ENCODE measurements at places on chromosomes 1 and 21.

DNA sequence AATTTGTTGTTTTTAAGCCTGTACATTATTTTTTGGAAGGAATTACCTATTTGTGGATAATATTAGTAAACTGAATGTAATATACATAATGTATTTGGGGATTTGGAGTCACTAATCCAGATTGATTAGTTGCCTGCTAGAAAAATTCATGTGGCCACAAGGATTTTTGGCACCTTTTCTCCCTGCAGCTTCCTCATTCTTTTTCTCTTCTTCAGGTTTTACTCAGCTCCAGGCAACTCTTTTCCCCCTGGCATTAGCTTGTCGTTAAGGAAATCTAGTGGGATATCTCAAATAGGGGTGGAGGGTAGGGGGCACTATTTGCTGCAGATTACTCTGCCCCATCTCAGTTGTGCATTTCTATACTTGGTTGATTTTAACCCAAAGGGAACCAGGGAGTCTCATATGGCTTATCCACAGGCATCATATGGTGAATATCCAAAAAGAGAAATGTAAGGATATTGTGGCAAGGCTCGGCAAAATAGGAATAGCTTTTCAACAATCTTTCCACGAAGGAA lies 203.1 kb downstream of the NFIA start:
- no peak for DNase-seq

- no peak for DNase-seq
These were observed 15.4 kb downstream of the PPIE start for GRCh38 chr1:39754026-39754570.

DNA sequence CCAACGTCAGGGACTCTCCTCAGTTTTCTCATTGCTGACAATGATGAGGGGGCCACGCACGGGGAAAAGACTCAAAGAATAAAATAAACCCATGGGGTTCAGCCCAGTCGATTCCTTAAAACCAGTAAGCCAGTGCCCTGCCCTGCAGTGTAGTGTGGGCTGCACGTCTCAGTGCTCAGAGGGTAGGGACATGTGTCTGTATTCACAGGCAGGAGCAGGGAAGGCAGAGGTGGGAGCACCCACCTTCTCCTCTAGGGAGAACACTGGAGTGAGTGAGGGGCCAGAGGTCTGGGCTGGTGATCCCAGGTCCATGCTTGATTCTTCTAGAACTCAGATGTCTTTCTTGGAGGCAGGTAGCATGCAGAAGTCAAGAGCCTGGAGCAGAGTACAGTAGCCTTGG lies 303.6 kb downstream of the MATN1 start:
- DNase-seq = no peak

DNA sequence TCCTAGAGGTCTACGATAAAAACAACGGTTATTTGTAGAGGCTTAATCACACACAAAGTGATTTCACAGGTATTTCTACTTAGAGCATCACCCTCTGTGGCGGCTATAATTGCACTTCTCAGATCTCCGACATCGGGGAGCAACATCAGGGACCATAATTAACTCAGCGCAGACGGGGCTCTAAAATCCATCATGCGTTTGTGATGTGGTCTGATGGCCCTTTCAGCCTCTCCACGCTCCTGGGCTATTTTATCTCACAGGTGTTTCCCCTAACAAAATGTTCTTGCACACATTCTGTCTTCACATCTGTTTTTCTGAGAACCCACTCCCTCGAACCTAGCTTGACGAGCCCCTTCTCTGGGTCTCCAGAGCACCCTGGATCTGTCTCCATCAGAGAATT lies 146.3 kb upstream of the DUSP10 start:
- DNase-seq = no peak

DNA sequence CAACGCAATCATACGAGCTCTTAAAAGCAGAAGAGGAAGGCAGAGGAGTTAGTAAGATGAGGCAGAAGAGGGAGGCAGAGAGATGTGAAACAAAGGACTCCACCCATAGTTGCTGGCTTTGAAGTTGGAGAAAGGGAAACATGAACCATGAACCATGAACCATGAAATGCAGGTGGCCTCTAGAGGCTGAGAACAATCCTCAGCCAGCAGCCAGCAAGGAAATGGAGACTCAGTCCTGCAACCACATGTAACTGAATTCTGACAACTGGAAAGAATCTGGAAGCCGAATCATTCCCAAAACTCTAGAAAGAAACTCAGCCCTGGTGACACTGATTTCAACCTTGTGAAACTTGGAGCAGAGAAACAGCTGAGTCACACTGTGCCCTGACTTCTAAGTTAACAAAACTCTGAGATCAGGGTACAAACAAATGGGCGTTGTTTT lies 10.1 kb downstream of the DIPK1A start:
- no peak for DNase-seq

DNA sequence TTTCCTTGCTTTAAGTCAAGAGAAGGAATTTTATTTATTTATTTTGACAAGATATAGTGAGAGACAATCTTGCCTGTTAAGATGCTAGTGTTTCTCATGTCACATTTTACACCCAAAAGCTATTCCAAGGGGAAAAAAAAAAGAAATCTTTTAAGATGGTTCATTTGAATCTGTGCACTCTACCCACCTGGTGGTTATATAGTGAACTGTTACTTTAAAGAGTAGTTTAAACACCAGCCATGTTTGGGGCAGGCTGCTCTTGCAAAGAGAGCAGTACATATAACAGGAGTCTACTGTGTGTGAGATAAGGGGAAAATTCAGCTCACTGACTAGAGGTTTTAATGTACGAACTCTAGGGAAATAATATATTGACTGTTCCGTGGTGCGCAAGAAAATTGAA lies 3.3 kb upstream of the ELAVL4 start:
- DNase-seq = no peak

DNA sequence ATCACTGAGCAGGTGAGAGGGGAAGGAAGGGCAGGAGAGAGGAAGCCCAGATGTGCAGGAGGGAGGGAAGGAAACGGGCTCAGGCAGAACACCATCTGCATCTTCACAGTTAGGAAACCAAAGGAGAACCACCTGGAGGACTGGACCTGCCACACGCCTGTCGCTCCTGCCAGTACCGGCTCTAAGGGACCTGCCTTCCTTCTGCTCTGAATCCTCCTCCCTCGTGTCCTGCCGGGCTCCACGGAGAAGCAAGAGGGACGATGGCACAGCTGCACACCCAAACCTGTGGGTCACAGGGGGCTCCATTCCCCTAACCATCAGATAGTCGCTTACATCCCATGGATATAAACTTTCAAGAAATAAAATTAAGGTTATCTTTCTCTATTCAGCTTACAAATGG lies 56.1 kb downstream of the TOR1AIP2 start:
- no peak for DNase-seq

- DNase-seq = no peak
These were observed 181.1 kb downstream of the DYRK1A start for GRCh38 chr21:37547615-37548200.

GRCh38 chr1:244088161-244088560 lies 37.1 kb downstream of the ZBTB18 start:
- no peak for DNase-seq

DNA sequence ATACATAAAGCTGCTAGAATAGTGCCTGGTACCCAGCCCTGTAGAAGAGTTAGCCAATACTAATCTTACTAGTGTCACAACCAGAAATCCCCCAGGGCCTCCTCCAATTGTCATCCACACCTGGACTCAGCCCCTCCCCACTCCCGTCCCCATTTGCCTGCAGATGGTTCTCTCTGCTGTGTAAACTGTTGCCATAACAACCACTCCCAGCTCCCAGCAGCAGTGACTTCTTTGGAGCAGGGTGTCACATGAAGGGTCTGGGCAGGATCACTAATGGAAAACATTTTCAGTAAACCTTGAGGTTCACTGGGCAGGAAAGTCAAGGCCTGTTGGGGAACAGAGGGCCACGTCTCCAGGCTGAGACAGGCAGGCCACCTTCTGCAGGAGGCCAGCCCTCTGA lies 126.0 kb upstream of the IPO9 start:
- no peak for DNase-seq

DNA sequence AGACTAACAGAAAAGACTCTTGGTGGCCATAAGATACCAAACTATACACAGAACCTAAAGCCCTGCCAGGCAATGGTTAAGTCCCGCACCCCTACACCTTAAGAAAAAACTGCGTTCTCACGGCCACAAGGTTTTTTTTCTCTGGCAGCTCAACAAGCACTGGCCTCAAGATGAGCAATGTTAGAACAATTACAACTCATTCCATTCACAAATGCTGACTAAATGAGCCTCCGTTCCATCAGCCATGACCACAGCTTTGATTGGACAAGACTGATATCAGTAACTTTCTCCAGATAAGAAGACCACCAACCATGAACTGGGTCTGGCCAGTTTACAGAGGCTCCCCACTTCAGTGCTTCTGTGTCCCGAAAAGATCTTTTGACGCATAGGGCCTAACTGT lies 31.9 kb downstream of the SEC16B start:
- no peak for DNase-seq

- no peak for DNase-seq
These were observed 38.1 kb downstream of the GNPAT start for GRCh38 chr1:231279081-231279480.

DNA sequence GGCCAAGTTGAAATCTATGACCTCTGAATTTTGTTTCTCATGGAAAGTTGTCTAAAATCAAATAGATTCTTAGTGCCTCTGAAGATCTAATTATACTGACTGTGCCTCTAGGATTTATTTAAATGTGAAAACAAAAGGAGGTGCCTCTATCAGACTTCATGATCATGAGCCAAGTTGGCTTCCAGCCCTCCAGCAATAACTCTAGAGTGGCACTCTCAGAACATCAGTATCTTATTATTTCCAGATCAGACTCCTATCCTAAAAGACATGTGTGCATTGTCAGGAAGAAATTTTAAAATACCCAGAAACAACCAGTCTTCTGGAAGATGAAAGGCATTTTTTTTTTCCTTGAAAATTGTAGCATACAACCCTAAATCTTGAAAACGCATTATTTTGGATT lies 368.0 kb downstream of the PDE4B start:
- no peak for DNase-seq

- no peak for DNase-seq
These were observed 430.6 kb upstream of the BRINP3 start for GRCh38 chr1:190908246-190908645.

DNA sequence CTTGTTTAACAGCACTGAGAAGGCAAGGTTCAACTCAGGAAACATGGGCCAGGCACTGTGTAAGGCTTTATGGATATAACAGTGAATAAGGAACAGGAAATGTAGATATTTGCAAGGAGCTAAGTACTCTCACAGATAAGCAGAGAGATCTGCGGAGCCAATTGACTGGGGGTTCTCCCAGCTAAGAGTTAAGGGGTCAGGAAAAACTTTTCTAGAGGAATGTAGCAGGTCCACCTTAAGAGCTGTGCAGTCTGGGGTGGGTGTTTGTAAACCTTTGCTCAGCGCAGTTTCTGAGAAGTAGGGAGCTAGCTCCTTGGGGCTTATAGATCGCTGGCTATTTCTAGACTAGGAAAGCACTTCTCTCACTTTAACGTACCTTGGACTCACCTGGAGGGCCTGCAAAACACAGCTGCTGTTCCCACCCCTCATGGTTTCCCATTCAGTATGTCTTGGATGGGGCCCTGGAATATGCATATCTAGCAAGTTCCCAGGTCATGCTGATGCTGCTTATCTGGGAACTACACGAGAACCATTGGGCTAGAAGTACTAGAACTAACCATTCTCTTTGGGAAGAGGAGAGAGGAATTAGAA lies 51.7 kb downstream of the TLCD4 start:
- no peak for DNase-seq

GRCh38 chr1:187714470-187714869 lies 885.7 kb downstream of the PLA2G4A start:
- DNase-seq = no peak

- no peak for DNase-seq
These were observed at the start of gene FOXE3 for GRCh38 chr1:47415728-47416318. Gene FOXE3 (plus strand): TSS chr1:47416285. CDS start chr1:47416316, 31 bp downstream.

- DNase-seq = no peak
These were observed 142.9 kb downstream of the ROR1 start for GRCh38 chr1:63916485-63917360.

GRCh38 chr1:84339503-84339902 lies 38.0 kb downstream of the SAMD13 start:
- no peak for DNase-seq

DNA sequence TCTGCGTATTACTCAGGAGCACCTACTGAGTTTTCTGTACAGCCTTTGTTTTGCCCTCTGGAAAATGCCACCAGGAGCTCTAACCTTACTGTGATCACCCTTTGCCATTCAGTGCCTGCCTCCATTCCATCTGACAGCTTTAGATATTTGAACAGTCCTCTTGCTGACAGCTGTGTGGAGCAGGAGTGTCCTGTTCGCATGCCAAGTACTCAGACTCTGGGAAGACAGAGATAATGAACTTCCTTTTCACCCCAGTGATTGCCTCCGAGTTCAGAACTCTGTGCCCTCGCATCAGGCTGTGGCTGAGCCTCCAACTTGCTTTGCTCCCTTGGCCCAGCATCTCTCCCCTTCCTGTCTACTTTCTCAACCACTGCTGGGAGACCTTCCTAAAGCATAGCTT lies 74.0 kb downstream of the CACNA1E start:
- DNase-seq = no peak

DNA sequence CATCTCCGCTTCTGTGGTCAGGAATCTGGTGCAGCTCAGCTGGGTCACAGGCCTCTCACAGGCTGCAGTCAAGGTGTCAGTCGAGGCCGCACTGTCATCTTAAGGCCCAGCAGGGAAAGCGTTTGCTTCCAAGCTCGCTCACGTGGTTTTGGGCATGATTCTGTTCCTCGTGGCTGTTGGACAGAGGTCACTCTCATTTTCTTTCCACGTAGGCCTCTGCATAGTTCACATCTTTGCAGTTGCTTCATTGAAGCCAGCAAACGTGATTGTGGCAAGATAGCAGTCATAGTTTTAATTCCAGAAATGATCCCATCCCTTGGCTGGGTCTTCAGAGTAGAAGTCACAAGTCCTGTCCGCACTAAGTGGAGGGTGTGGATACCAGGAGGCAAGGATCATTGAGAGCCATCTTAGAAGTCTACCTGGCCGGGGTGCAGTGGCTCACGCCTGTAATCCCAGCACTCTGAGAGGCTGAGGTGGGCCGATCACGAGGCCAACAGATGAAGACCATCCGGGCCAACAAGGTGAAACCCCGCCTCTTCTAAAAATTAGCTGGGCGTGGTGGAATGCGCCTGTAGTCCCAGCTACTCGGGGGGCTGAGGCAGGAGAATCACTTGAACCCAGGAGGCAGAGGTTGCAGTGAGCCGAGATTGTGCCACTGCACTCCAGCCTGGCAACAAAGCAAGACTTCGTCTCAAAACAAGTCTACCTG lies 24.5 kb downstream of the NECAP2 start:
- DNase-seq = no peak

GRCh38 chr1:205935869-205936268 lies 7.4 kb downstream of the SLC26A9 start:
- no peak for DNase-seq

GRCh38 chr1:72122099-72122880 lies 160.0 kb downstream of the NEGR1 start:
- no peak for DNase-seq

DNA sequence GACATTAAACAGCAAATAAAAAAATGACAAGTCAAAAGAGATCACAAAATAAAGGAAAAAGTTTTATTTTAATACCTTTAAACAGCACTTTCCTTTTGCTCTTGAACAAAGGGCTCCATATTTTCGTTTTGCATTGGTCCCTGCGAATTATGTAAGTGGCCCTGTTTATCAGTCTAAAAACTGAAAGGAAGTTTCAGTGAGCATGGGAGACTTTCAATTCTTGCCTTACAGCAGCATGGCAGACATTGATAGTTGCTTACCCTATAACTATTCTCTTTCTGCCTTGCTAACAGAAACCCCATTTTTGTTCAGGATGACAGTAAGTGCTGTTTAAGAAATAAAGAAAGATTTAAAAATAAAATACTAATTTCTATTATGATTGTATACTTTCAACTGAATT lies 5.2 kb upstream of the SH3GLB1 start:
- no peak for DNase-seq

GRCh38 chr1:118322331-118322730 lies 137.3 kb upstream of the SPAG17 start:
- no peak for DNase-seq
